Adrenal gland (tissue), 19 donors: ENCODE measurements at places on chromosomes 4 and X. TPM values are rescaled to one million over a fixed set of nuclear protein-coding genes. Genes with fewer than 3 reads are reported as not detected.
A peak's percentile ranks its signal among the peaks of the same experiment; 100 is the strongest.

GRCh38 chrX:72037601-72038000 lies 94.1 kb downstream of the RTL5 start:
- no peak overlapping the region for H3K4me3 ChIP-seq
- no peaks in the 10 kb centered on the region for H3K4me1 ChIP-seq
- no peak overlapping the region for H3K27ac ChIP-seq
- H3K27me3 ChIP-seq: peaks cover 13% of the 10 kb centered on the region
- no peaks in the 10 kb centered on the region for H3K36me3 ChIP-seq

DNA sequence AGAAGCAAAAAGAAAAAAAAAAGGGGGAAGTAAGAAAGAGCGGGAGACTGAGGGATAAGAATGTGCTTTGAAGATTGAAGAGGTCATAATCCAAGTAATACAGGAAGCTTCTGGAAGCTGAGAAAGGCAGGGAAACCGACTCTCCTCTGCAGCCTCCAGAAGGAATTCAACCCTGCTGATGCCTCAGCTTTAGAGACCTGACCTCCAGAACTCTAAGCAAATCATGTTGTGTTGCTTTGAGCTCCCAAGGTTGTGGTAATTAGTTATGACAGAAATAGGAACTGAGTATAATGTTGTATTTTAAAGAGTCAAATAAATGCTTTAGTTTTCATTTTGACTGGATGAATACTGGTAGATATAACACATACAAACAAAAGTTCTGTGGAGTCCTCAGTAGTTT lies 48.0 kb upstream of the FAT1 start:
- DNase-seq: no peak
- H3K4me1 ChIP-seq: no peaks in the 10 kb centered on the region
- no peaks in the 10 kb centered on the region for H3K27me3 ChIP-seq
- no peak overlapping the region for H3K4me3 ChIP-seq
- H3K27ac ChIP-seq: no peak overlapping the region

DNA sequence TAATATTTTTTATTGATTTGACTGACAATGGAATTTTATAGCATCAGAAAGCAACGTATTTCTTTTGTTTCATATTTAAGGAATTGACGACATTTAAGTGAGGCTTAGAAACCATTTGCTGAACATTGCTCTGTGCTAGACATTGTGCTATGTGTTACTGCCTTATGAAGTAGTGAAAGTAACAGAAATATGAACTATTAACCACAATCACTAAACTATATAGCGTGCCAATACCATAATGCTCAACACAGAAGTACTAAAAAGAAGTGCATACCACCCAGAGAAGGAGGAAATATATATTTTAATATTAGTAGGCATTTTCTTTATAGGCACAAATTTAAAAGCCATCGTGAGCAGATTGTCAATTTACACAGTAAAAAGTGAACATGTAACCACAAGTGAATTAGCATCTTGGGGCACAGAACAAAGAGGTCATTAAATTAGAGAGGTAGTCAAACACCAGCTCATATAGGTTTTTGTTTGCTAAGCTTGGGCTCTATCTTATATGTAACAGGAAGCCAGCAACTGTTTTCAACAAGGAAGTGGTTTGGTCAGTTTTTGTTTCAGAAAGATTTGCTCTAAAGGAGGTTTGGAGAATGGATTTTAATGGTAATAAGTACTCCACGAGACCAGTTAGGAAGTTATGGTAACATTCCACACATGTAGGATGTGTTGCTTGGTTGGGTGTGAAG lies 270.7 kb downstream of the GRXCR1 start:
- no peaks in the 10 kb centered on the region for H3K27me3 ChIP-seq
- no peaks in the 10 kb centered on the region for H3K4me1 ChIP-seq
- no peaks in the 10 kb centered on the region for H3K36me3 ChIP-seq
- no peak for DNase-seq
- no peak overlapping the region for H3K27ac ChIP-seq

Gene THAP6
- total RNA-seq: 5.9 TPM

DNA sequence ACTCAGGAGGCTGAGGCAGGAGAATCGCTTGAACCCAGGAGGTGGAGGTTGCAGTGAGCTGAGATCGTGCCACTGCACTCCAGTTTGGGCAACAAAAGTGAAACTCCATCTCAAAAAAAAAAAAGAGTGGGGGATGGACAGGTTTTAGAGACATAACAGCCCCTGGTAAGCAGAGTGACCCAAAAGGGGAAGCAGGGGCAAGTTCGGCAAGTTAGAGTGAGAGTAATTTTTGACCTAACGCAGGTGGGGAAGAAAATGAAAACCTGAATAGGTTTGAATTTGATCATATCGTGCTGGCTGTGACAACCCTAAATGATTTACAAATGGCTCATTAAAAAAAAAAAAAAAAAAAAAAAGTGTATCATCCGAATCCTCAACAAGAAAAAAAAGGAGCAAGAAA lies 25.7 kb upstream of the TMEM131L start:
- no peak overlapping the region for H3K4me3 ChIP-seq
- no peak overlapping the region for H3K27ac ChIP-seq
- no peak for DNase-seq
- H3K27me3 ChIP-seq: no peaks in the 10 kb centered on the region
- no peaks in the 10 kb centered on the region for H3K4me1 ChIP-seq

Gene PABPC4L
- total RNA-seq: 0.81 TPM

- H3K4me3 ChIP-seq: no peak overlapping the region
- no peak for DNase-seq
- peaks cover 6% of the 10 kb centered on the region for H3K27me3 ChIP-seq
- no peak overlapping the region for H3K27ac ChIP-seq
- H3K4me1 ChIP-seq: no peaks in the 10 kb centered on the region
Observed at GRCh38 chrX:47607091-47607490, 12.6 kb downstream of the SYN1 start.

Gene GABRQ
- not detected for total RNA-seq

DNA sequence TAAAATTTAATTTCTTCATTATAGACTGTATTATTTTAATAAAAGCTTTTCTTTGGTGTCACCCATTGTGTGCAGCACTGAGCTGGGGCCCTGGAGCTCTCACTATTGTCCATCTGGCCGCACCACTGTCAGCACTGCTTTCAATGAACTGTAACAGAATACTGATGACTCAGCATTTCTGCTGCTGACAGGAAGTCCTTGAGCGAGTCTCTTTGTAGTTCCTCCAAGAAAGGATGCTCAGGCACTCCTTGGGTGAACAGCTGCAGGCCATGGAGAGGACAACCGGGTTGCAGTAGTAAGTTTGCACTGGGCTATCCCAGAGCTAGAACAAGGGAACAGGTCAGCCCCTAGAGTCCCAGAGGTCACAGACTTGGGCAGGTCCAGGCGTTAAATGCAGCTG lies 81.6 kb downstream of the SORBS2 start:
- peaks cover 28% of the 10 kb centered on the region for H3K4me1 ChIP-seq
- no peaks in the 10 kb centered on the region for H3K27me3 ChIP-seq
- H3K27ac ChIP-seq: peak overlapping the region; percentile 91
- no peak overlapping the region for H3K4me3 ChIP-seq

DNA sequence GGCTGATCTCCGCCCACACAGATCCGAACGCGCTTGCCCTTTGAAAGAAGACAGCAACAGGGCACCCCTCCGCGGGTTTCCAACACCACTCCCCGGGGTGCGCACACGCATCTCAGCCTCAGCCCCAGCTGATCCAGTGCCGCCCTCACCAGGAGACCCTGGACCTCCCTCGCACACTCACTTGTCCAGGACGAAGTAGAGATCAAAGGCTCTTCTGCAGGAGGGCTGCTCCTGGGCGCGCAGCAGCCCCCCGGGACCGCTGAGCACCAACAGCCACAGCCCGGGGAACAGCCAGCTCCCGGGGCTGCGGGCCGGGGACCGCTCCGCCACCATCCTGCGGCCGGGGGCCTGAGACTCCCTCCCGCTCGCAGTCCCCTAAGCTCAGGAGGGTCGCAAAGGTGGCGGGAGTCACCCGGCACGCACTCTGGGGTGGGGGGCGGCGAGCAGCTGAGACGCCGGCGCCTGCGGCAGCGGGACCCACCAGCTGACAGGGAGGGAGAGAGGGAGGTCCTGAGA lies 743 bp downstream of the ANTXR2 start:
- peak overlapping the region; percentile 90 for H3K4me3 ChIP-seq
- peaks cover 10% of the 10 kb centered on the region for H3K36me3 ChIP-seq
- H3K27ac ChIP-seq: peak overlapping the region; percentile 82
- peak; percentile 67 for DNase-seq
- no peaks in the 10 kb centered on the region for H3K27me3 ChIP-seq

DNA sequence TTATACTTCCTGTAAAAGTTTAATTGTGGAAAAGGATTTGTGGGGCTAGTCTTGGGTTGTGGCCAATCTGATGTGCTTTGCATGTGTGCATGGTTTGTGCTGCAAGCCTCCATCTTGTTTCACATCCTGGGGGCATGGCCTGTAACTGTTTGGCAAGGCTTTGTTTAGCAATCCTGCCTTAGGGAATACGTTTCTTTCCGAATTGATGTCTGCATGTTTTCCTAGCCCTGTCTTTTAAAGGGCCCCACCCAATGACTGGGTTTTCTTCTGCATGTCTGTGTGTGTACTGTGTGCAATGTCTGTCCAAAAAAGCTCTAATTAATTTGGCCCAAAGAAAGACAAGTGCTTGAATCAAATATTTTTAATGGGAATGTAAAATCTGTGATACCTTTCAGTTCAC lies 74.6 kb upstream of the MID1IP1 start:
- H3K27ac ChIP-seq: no peak overlapping the region
- DNase-seq: no peak
- H3K36me3 ChIP-seq: no peaks in the 10 kb centered on the region
- H3K4me1 ChIP-seq: no peaks in the 10 kb centered on the region

DNA sequence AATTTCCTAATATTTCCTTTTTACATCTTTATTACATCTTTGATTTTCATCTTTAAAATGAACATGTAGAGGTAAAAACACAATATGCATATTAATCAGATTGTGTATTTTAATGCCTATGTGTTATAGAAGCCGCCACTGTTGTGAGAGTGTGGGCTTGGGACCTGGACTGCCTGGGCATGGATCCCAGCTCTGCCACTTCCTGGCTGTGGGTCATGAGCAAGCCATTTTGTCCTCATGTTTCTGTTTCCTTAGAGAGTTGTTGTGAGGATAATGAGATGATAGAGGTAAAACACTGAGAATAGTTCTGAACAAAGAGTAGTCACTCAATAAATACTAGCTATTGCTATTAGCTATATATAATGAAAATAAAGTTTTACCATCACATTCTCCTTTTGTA lies 38.4 kb upstream of the SCOC start:
- H3K27ac ChIP-seq: no peak overlapping the region
- no peak overlapping the region for H3K4me3 ChIP-seq

Gene KLHL4
- total RNA-seq: 71.7 TPM

DNA sequence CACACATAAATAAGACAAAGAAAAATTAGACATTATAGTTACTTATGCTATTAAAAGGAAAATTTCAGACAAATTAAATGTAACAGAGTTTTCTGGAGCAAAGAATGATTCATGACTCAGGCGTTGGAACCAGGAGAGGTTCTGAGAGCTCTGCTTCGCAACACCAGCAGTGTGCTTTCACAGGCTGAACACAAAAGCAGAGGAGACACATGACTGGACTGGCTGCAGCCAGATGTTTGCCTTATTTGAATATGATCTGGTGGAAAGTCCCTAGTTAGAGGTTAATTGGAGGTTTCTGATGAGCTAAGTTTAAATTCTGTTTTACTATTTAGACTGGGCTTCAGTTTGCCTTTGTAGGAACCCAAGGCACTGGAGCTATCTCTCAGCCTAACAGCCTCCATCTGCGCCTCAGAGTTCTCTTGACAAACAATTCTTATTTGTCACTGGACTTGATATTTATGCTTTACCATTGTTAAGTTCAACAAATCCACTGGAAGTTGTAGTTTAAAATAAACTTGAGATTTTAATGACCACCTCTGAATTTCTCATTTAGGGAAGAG lies 16.2 kb downstream of the BOD1L1 start:
- no peaks in the 10 kb centered on the region for H3K27me3 ChIP-seq
- peaks cover 75% of the 10 kb centered on the region for H3K36me3 ChIP-seq
- no peak overlapping the region for H3K27ac ChIP-seq

DNA sequence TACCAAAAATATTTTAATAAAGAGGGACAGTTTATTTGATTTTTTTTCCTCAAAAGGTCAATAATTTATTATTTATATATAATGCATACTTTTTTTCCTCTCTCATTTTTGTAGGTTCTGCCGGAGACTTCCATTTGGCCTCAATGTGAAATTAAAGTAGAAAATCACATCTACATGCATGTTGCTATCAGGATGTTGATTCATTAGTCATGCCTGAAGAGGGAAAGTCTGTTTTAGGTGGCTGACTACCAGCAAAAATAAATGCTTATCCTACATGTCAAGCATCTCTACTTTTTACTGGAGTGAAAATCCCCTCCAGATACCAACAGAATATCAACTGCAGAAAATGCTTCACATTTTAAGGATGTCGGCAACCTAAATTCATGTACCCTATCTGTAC lies 41.5 kb downstream of the KIAA0232 start:
- H3K36me3 ChIP-seq: no peaks in the 10 kb centered on the region
- no peak overlapping the region for H3K27ac ChIP-seq
- H3K27me3 ChIP-seq: no peaks in the 10 kb centered on the region
- no peak for DNase-seq
- peaks cover 7% of the 10 kb centered on the region for H3K4me1 ChIP-seq

- H3K27ac ChIP-seq: no peak overlapping the region
- H3K4me1 ChIP-seq: peaks cover 9% of the 10 kb centered on the region
- H3K4me3 ChIP-seq: no peak overlapping the region
- no peaks in the 10 kb centered on the region for H3K27me3 ChIP-seq
- no peaks in the 10 kb centered on the region for H3K36me3 ChIP-seq
Observed at GRCh38 chr4:84799318-84799717, 167.2 kb downstream of the WDFY3 start.

DNA sequence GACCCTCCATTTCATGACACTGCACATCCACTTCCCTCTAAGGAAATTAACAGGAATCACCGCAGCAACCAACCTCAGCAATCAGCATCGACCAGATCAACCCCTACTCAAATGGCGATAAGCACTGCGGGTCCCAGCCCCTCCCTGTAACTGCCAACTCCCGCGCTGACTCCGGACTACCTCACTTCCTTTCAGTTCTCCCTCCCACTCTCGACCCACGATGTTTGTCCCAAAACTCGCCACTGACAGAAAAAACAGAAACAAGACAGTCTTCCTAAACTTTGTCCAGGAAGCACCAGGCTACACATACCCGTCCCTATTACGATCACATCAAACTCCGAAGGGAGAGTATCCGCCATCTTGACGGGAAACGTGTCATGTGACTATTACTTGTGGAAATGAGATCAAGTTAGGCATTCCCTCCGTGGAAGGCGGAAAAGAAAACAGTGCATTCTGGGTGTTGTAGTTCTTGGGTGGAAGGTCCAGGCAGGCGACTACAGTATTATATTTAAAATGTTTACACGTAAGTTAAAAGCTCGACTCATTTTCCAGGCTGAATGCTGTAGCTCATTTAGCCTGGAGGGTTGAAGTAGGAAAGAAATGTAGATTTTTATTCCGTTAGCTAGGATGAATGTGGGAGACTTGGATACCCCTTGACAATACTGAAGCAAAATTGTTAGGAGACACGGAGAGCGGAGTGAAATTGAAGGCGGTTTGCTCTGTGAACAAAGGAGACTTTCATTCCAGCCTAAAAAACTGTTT lies at the start of gene CHM:
Gene CHM, minus strand, starts transcription at position 385 of the 762 bp plus-strand sequence. Its CDS starts 26 bp downstream, at position 359.
- no peaks in the 10 kb centered on the region for H3K36me3 ChIP-seq
- H3K4me1 ChIP-seq: no peaks in the 10 kb centered on the region
- peak within 1 kb of the TSS; percentile 13 for H3K4me3 ChIP-seq
- H3K27ac ChIP-seq: peak within 1 kb of the TSS; percentile 88
- peak; percentile 76 for DNase-seq

Gene LEF1
- total RNA-seq: 26.3 TPM
